ENCODE measurements at places on chromosomes 7 and 10.

GRCh38 chr10:129890170-129890569, 73.9 kb downstream of the EBF3 start:
- no peak for DNase-seq

GRCh38 chr10:124619195-124619594, 125.0 kb downstream of the FAM53B start:
- DNase-seq: no peak

DNA sequence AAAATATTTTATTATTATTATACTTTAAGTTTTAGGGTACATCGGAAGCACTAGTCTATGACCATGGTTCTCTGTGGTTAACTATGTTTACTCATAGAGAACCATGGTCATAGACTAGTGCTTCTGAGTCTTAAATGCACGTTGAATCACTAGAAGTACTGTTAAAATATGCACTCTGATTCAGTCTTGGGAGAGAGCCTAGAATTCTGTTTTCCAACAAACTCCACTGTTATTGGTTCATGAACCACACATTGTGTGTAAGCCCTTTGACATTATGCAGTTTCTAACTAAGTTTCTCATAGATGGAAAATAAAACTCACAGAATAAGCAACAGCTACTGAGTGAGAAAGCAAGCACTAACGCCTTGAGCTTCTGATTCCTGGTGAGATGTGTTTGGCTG, 1120.6 kb downstream of the SORCS1 start:
- no peak for DNase-seq

- no peak for DNase-seq
Measured at GRCh38 chr10:63348245-63348850, 117.4 kb downstream of the JMJD1C start.

DNA sequence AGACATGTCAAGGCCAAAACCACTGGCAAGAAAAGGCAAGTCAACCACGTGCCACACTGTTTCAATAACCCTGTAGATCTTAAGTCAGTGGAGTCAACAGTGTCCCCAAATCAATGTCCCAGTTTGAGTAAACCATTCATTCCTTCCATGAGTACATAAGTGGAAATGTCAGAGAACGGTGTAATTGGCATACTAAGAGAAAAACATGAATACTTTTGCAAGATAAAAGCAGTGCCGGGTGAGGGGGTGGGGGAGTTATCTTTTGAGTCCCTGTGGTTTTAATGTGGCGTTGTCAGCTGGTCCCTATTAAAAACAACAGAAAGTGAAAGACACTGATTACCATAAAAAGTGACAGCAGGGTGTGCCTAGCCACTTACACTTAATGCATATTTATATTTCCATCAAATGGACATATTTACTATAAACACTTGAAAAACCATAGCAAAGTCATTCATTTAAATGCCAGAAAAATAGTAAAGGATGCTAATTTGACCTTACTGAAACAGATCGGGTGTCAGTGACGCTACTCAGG, 37.8 kb downstream of the RSU1 start:
- DNase-seq: no peak

DNA sequence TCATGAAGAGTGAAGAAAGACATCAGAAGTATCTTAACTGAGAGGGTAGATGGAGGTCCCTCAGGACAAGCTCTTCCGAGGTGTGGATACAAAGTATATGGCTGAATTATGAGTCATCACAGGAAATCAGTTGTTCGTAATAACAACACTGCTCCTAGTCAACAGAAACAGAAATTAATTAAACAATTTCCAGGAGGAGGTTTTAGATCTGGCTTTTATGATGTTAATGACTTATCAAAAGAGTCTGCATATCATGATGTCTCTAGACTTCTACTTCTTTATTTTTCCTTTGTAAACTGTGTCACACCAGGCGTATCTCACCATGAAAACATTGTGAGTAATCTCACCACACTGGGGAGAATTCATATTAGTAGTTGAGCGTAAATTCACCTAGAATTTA, 31.2 kb downstream of the OSBPL3 start:
- no peak for DNase-seq

- DNase-seq: no peak
Measured at GRCh38 chr7:2972835-2973161, 70.9 kb downstream of the CARD11 start.

DNA sequence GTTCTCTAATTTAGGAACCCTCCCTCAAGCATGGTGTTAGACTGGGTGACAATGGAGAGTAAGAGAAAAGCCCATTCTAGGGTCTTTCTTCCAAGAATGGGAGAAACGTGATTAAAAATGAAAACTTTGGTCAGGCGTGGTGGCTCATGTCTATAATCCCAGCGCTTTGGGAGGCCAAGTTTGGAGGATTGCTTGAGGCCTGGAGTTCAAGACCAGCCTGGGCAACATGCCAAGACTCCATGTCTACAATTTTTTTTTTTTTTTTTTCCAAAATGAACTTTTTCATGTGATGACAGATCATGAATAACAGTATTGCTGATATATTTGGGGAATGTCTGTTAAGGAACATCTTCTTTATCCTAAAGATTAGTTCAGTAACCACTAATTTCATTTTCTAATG, 194.6 kb downstream of the MLLT10 start:
- DNase-seq: no peak

- DNase-seq: peak; percentile 47
Measured at GRCh38 chr10:97708976-97709946, 4.3 kb upstream of the MARVELD1 start.

- no peak for DNase-seq
Measured at GRCh38 chr7:124720195-124720594, 45.4 kb downstream of the GPR37 start.

DNA sequence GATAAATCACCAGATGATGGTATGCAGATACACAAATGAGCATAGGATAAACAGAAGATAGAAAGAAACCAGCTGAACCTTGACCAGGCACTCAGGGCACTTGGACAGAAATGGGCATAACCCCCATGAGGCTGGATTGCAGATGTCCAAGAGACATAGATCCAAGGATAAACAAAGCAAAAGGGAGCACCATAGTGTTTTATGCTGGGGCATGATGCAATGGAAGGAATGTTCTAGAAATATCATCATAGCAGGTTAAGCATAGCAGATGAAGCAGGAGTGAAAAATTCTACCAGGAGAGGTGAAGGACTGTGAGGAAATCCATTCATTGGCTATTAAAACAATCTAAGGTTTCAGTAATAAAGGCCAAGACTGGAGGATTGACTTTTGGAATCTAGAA, 70.5 kb upstream of the TES start:
- no peak for DNase-seq

GRCh38 chr7:150481922-150482321, 31.5 kb downstream of the GIMAP8 start:
- no peak for DNase-seq

GRCh38 chr10:18501198-18501597, 150.2 kb downstream of the NSUN6 start:
- no peak for DNase-seq

- no peak for DNase-seq
Measured at GRCh38 chr7:38731215-38731614, 100.0 kb upstream of the AMPH start.

DNA sequence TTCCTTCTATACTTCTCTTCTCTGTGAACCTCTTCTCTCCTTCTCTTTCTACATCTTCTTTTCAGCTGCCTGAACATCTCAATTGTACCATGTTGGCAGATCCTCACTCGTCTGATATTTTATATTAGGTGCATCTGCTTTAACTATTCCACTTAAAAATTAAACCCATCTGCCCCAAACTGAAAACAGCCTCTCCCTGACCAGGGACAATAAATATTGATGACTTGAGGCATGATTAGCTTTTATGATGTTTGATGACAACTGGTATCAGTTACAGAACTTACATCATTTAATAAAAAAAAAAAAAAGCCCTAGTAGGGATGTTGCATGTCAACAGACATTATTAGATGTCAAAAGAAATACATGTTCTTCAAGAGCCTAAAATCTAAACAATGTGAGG, 79.8 kb upstream of the HABP2 start:
- DNase-seq: no peak

GRCh38 chr10:104614245-104614831, 26.8 kb upstream of the SORCS3 start:
- peak; percentile 32 for DNase-seq

- no peak for DNase-seq
Measured at GRCh38 chr10:6047847-6048246, 14.3 kb downstream of the IL2RA start.

- DNase-seq: no peak
Measured at GRCh38 chr7:922334-923107, 32.0 kb downstream of the ADAP1 start.

DNA sequence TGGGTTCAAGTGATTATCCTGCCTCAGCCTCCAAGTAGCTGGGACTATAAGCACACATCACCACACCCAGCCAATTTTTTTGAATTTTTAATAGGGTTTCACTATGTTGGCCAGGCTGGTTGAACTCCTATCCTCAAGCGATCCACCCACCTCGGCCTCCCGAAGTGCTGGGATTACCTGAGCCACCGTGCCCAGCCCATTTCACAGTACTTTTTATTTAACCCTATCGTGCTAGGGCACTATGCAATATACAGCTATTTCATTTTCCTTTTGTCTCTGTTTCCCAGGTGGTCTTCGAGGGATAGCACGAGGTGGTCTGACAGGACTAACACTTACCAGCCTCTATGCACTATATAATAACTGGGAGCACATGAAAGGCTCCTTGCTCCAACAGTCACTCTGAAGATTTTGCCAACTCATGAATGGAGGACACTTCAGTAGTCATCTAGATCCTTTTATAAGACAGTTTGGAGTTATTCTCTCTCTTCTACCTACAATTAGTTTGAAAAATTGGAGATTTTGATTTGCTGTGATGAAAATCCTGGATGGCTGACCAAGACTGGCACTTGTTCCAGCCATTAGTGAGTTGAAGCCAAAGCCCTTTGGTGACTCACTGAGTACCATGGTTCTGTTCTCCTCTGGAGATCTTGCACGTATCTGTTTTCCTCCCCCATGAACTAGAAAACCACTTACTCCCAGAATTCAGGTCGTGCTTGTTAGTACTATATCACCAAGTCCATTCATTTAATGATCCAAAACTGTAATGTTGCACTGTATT, 27.3 kb downstream of the NCOA4 start:
- DNase-seq: peak; percentile 56

DNA sequence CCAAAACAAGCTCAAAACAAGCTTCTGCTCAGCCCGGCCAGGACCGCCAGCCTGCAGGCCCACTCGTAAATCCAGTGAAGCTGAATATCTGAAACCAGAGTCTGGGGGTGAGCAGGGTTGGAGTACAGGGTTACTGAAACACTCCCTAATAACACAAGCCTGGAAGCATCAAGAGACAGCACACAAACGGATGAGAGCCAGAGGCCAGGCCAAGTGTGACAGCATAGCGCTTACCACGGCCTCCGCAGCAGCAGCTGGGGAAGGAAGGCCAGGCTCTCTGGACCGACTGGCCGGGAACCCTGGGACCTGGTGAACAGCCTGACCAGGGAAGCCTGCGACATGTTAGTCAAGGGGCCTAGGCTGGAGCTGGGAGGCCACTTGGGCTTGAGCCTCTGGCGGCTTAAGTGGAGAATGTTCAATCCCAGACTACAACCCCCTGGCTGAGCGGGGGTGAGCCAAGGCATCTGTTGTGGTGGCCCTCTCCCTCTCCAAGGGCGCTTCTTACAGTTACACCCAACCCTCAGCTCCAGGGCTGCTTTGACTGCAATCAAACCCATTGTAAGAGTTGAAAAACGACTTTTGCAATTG, 21.7 kb upstream of the RNF32 start:
- DNase-seq: no peak

GRCh38 chr10:132856869-132857524, 71.0 kb upstream of the NKX6-2 start:
- no peak for DNase-seq

- no peak for DNase-seq
Measured at GRCh38 chr7:47782022-47782421, 166.2 kb downstream of the PKD1L1 start.

GRCh38 chr10:101766753-101767599, 8.9 kb downstream of the FGF8 start:
- no peak for DNase-seq

DNA sequence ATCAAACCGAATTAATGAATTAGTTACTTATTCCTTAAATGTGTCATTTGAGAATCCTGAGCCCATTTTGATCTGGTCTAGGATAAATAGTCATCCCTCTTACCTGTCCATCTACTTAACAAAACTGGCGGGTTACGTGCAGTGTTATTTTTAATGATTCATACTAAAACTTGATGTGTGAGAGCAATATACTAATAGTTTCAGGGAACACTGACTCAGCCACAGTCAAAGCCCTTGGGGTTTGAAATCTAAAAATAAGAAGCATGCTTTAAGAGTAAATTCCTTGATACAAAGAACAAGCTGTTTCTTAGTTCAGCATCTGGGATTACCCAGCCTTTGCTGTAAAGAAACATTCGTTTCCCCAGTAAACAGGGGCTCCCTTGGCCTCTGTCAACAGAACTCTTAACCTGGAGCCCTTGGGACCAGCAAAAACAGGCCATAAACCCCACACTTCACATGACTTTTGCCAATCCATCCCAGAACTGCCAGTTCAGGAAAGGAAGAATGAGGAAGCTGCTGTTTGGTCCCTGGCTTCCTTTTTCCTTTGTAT, 370.6 kb upstream of the IGFBP3 start:
- no peak for DNase-seq

DNA sequence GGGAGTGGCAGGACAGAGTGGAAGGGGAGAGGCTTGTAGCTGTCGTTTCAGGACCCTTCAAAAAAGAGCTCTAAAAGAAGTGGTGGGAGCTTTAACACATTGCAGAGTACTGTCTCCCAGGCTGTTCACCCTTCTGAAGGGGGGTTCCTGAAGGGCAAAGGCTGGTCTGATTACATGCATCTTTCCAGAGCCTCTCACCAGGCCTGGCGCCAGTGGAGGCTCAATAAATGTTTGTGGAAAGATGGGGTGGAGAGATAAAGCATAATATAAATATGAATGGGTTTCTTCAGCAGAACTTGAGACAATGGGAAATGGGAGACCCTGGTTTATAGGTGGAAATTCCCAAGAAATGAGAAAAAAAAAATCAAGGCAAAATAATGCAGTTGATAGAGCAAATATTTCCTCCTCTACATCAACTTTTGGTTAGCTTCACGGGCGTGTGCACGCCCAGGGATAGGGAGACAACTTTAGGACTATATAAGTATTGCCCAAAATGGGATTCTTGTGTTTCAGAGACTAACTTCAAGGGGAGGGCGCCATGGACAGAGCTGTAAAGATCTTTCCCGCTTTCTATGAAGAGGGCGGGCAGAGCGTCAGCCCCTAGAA, 613 bp upstream of the BUB3 start:
- no peak for DNase-seq

- peak; percentile 34 for DNase-seq
Measured at GRCh38 chr10:72321248-72322029, 33.3 kb downstream of the DNAJB12 start.

DNA sequence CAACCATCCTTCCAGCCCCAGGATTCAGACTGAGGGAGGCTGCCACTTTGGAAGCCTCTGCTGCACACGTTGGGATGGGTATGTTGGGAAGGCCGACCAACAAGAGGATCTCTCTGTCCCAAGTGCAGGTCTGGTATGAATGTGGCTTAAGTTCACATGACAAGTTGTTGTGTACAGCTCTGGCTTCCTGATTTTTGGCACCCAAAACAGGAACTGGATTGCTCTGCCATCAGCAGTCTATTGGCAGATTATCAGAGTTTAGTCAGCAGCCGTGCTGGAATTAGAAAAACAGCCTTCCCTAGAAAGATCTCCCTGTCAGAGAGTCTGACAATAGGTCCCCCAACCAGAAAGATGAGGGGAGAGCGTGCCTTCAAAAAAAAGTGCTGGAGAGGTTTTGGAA, 66.9 kb downstream of the GOLGA7B start:
- no peak for DNase-seq

All from hematopoietic multipotent progenitor cell treated with erythropoietin and hydrocortisone succinate and interleukin-3 and kit ligand, for 15 days (in vitro differentiated cells).